ENCODE measurements at places on chromosomes 12 and 14.

GRCh38 chr12:81450920-81451739, 308.0 kb downstream of the PPFIA2 start:
- DNase-seq: peak; percentile 52

GRCh38 chr14:95200404-95200803, 43.1 kb upstream of the DICER1 start:
- DNase-seq: peak; percentile 98

DNA sequence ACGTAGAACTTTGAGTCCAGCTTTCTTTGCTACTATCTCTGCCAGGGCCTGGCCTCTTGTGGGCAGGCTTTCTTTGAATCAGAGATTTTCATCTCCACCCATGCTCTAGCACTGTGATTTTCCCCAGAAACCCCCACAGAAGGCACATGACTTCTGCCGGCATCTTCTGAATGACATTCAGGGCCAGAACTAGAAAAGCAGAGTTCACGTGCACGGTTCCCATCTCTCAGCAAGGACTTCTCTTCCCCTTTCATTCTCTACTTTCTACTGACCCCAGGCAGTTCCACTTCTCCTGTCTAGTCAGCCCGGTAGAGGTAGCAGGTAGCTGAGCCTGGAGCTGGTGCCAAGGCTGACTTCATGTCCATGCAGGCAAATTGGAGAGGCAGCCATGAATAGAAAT, 26.9 kb downstream of the BATF start:
- DNase-seq: no peak

DNA sequence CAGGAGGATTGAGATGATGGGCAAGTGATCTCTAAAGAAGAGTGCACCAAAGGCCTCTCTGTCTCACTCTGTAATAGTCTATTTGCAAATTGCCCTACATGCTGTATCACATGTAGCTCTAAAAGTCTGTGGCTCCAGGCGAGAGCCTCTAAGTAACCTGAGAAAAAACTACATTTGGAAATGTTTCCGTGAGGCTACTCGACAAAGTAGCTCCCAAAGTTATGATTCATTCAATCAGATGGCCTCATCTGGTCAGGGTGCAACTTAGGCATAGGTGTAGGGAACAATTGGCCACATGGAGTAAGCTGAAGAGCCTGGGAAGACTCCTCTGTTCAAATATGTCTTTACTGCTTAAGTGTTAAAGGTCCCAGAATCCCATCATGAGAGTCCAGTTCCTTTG, 155.4 kb upstream of the PLEKHG7 start:
- DNase-seq: no peak

GRCh38 chr14:36931791-36932190, 240.6 kb downstream of the SLC25A21 start:
- no peak for DNase-seq

DNA sequence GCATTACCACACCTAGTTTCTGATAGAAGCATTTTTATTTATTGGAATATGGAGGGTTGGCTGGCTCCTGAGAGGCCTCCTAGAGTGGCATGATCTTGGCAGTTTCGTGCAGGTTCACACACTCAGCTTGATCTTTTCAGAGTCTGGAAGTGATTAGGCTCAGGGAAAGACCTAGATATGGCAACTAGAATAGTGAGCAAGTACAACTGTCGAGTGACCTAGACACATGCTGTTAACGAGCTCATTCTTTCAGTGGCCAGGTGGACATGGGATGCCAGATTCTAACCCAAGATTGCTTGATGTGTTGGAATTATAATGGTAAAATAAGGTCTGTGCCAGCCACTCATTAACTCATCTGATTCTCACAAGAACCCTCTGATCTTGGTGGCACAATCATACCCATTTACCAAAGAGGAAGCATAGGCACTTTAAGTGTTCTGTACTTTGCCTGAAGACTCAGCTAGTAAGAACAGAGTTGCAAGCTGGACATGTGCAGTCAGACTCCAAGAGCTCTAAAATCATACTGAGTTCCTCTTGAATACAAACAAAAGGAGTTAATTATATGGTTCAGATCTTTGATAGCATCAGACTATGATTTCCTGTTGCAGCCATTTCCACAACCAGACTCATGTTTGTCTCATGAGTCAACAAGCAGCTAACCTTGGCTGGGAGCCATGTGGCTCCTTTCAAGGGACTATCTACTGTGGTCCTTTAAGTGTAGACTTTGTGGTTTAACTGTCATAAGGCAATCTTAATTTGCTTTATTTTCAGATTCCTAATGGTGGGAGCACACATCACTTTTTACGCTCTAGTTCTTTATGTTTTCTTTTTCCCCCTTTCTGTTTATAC, 144.2 kb downstream of the PLEKHA5 start:
- peak; percentile 78 for DNase-seq

DNA sequence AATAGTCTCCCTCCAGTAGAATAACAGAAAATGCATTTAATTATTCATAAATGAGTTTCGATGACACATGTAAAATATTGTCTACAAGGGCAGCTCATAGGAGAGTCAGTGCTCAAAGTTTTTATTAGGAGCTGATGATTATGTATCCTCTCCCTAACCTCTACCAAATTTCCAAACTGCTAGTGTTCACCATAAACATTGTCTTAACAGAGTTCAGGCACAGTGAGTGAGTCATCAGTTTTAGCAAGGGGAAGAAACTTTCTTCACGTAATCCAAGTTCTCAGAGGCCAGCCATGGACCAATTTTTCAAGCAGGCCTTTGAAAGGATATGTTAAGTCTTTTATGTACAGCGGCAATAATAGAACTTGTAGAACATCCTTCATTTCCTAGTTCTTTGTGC, 649.2 kb upstream of the MIS18BP1 start:
- no peak for DNase-seq

DNA sequence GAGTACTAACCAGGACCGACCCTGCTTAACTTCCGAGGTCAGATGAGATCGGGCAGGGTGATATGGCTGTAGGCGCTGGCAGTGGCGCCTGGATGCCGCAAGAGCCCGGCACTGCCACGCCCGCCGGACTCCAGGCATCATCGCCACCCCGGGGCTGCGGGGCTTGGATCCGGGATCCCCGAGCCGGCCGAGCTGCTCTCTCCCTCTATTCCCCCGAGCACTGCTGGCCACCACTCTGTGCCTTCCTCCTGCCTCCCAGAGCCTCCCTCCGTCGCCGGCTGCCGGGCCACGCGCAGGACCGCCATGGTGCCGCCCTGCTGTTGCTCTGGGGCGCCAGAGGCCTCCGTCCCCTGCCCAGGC, 153.2 kb upstream of the ALG10B start:
- DNase-seq: no peak

GRCh38 chr12:131721548-131721947, 10.7 kb downstream of the SFSWAP start:
- DNase-seq: no peak

GRCh38 chr12:56104815-56105608, 653 bp downstream of the PA2G4 start:
- no peak for DNase-seq

- no peak for DNase-seq
Observed at GRCh38 chr14:23639891-23640523, 3.8 kb downstream of the DHRS2 start.

DNA sequence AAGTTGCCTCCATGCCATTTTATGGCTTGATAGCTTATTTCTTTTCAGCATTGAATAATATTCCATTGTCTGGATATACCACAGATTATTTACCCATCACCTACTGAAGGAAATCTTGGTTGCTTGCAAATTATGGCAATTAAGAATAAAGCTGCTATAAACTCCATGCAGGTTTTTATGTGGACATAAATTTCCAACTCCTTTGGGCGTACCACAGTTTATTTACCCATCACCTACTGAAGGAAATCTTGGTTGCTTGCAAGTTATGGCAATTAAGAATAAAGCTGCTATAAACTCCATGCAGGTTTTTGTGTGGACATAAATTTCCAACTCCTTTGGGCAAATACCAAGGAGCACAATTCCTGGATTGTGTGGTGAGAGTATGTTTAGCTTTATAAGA, 12.6 kb upstream of the PLEKHH1 start:
- no peak for DNase-seq

DNA sequence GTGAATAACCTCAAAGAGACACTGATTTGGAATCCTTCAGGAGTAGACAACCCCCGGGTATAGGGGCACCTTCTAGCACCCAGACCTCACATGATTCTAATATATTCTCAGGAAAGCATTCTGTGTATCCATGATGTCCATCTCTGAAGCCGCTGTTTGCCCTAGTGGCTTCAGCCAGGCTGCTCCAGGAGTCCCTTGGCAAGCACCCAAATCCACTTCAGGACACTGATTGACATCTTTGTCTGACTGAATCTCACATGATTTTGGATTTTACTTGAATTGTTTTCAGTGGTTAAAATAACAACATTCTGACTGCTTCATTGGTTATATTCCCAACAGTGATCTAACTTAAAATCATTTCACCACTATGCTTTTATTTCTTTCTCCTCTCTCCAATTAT, 390.5 kb upstream of the CLEC14A start:
- DNase-seq: peak; percentile 48

GRCh38 chr14:23438101-23438971, 2.9 kb upstream of the MYH7 start:
- DNase-seq: no peak

- DNase-seq: no peak
Observed at GRCh38 chr14:22088614-22089342, 415.2 kb upstream of the OR4E1 start.

DNA sequence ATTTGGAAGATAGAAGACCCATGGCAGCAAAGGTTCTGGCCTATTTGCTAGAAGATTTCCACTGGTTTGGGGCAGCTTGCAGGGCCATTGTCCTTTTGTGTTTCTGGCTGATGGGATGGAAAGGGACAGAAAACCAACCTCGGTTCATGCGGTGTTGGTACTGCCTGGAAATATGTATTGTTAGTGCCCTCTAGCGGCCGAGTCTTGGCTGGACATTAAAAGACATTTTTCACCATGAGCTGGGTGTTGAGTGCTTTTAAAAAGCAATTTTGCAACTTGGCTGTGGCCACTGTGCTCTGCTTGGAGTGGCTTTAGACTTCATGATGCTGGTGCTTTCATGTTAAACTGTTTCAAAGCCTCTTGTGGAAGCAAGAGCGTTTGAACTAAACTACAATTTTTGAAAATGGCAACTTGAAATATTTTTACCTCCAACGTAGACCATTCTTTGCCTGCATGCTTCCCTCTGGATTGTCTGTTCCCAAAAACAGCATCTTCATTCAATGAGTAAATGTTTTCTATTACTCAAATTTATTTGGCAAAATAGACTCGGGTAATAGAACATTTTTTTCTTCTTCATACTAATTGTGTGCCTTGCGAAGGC, 102.7 kb upstream of the TBX5 start:
- DNase-seq: peak; percentile 35

DNA sequence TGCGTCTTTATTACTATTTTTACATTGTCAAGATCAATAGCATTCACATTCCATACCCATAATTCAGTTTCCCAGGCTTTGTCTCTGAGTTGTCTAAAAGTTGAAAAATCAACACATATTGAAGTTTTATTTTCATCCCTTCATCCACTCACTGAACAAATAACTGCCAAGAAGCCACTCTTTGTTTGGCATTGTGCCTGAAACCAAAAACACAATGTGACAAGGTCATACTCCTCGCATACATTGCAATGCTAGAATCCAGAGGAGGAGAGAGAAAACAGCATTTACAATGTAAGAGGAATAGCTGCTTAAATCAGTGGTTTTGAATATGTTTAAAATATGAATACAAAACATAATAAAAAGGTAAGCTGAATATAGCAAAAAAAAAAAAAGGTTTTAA, 71.8 kb downstream of the CCDC60 start:
- DNase-seq: peak; percentile 24

DNA sequence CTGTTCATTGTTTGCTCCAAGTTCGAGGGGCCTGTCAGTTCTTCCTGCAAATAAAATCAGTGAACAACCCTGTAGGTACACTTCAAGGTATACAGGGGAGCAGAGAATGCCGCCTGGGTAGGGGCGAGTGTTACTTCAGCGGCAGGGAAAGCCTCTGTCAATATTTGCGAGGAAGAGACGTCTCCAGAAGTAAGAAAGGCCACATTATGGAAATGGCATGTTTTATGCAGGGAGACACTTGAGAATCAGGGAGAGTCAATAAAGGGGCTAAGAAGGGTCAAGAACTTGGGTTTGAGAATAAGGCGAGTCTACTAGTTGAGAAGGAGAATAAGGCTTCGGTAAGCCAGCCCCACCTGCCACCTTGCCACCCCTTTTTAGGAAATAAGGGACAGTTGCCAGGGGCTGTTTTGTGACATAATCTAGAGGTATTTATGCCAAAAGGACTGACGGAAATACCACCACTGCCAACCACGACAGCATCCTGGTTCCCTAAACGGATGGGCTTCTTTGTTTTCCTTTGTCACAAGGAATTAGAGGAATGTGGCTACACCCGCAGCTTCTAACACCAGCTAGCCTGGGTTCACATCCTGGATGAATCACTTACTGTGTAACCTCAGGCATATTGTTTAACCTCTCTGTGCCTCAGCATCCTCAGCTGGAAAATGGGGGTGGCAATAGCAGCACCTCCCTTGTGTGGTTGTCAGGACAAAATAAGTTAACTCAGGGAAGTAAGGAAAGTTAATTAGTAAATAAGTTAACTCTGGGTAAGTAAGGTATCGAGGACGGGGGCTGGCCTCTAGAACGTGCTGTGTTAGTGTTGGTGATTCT, 67.7 kb downstream of the EID3 start:
- DNase-seq: no peak

DNA sequence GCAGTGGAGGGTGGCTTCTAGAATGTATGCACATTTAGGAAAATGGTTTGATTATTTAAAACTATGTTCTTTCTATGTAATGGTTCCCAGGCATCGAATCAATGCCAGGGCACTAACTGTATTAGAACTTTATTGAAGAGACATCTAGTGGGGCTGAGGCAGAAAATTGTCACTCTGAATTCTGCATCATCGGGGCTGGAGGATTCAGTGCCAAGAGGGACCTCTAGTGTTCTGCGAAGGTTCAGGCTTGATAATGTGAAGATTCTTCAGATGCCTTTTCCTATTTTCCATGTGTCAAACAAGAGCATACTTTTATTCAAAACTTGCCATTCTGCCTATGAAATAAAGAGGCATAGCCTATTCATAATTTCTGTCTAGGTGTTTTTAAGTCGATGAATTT, 146.3 kb downstream of the CAND1 start:
- DNase-seq: peak; percentile 9

DNA sequence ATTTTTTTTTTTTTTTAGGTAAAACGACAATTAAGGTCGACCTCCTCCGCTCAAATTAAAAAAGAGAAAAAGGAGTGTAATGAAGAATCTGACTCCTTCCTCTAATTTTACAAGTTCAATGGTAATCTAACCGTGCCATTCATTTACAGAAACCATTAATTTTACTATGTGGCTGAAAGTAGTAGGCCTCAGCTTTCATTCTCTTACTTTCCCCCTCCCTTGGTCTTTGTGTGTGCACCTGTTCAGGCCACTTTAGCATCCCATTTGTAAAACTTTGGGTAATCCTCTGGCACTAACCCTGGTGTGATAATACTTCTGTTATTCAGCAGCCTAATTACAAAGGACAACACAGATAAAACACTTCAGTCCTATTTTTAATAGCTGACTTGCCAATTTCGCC, 128.1 kb downstream of the ASCL1 start:
- peak; percentile 85 for DNase-seq
